ENCODE measurements at places on chromosomes 4 and X. TPM values are rescaled to one million over a fixed set of nuclear protein-coding genes. Genes with fewer than 3 reads are reported as not detected.

DNA sequence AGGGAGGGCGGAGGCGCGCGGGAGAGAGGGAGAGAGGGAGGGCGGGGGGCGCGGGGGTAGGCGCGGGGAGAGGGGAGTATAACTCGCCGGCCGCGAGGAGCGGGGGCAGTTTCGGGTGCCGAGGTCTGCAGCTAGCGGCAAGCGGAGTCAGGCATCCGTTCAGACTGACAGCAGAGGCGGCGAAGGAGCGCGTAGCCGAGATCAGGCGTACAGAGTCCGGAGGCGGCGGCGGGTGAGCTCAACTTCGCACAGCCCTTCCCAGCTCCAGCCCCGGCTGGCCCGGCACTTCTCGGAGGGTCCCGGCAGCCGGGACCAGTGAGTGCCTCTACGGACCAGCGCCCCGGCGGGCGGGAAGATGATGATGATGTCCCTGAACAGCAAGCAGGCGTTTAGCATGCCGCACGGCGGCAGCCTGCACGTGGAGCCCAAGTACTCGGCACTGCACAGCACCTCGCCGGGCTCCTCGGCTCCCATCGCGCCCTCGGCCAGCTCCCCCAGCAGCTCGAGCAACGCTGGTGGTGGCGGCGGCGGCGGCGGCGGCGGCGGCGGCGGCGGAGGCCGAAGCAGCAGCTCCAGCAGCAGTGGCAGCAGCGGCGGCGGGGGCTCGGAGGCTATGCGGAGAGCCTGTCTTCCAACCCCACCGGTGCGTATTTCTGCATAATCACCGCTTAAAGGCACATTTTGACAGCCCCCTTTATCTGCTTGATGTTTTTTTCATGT is at the start of gene POU4F2:
POU4F2 (plus strand) TSS at position 108 of the 720 bp plus-strand sequence; CDS start at position 356, 248 bp downstream.
- no peak for DNase-seq

- DNase-seq, result no peak
These were observed 39.9 kb downstream of the SH3BGRL start for GRCh38 chrX:81241753-81242152.

- DNase-seq, result no peak
These were observed 303.8 kb upstream of the KLF3 start for GRCh38 chr4:38360201-38360600.

- DNase-seq, result no peak
These were observed 1.1 kb downstream of the HSPA4L start for GRCh38 chr4:127783026-127783769.

DNA sequence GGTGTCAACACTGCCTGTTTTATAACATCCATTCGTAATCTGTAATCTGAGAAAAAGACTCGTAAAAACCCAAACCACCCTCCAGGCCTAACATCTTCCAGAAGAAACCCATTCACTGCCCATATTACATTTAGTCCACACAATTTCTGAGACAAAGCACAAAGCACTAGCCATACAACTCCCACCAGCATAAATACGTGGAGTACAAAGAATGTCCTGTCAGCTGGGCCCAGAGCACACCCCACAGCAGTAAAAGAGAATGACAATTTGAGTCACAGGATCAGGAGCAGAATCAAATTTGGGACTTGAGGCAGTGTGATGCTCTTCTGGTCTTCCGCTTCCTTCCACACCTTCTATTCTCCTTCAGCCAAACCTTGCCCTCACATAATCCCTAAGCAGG is 6.8 kb downstream of the MECP2 start:
- DNase-seq, result no peak

- no peak for DNase-seq
These were observed 48.6 kb downstream of the FAM53A start for GRCh38 chr4:1635464-1635863.

The IL2RG gene
- total RNA-seq, result 155 TPM

The OSTC gene
- 108 TPM for total RNA-seq

The ERAS gene
- not detected for total RNA-seq
